ENCODE measurements at places on chromosomes 2 and 18. TPM values are rescaled to one million over a fixed set of nuclear protein-coding genes. Genes with fewer than 3 reads are reported as not detected.

Gene PLCD4
- total RNA-seq: 1.0 TPM

Gene SNED1
- total RNA-seq: 7.1 TPM

Gene PRSS56
- 0.09 TPM for total RNA-seq

Gene PPP1R1C
- 5.8 TPM for total RNA-seq

- H3K36me3 ChIP-seq: no peaks in the 10 kb centered on the region
- H3K4me3 ChIP-seq: no peak overlapping the region
- H3K27me3 ChIP-seq: no peaks in the 10 kb centered on the region
- no peak overlapping the region for H3K27ac ChIP-seq
- no peak for DNase-seq
These were observed 956.2 kb upstream of the LRATD1 start for GRCh38 chr2:13676269-13676668.

GRCh38 chr2:217075268-217076057, 215.6 kb upstream of the TNP1 start:
- H3K4me3 ChIP-seq: no peak overlapping the region
- H3K36me3 ChIP-seq: no peaks in the 10 kb centered on the region
- peak overlapping the region; percentile 68 for H3K27ac ChIP-seq
- DNase-seq: no peak
- no peaks in the 10 kb centered on the region for H3K27me3 ChIP-seq
- peaks cover 25% of the 10 kb centered on the region for H3K4me1 ChIP-seq

DNA sequence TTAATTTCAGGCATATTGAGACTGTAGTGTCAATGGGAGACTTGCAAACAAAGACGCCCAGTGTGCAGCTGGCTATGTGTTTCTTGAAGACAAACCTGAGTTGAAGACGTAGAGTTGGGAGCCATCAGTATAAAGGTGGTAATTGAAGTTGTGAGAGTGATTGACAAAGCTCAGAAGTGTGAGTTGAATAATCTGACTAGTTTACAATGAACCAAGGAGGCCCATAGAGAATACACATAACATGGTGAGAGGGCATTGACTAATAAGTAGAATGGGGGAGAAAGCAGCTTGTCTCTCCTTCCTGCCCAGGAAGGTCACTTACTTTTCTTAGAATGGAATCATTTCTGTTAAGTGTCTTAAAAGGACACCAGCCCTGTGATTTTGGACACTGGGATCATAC, 14.1 kb downstream of the SP110 start:
- H3K4me1 ChIP-seq: no peaks in the 10 kb centered on the region
- H3K4me3 ChIP-seq: no peak overlapping the region
- H3K36me3 ChIP-seq: peaks cover 45% of the 10 kb centered on the region
- no peak for DNase-seq
- H3K27ac ChIP-seq: no peak overlapping the region

DNA sequence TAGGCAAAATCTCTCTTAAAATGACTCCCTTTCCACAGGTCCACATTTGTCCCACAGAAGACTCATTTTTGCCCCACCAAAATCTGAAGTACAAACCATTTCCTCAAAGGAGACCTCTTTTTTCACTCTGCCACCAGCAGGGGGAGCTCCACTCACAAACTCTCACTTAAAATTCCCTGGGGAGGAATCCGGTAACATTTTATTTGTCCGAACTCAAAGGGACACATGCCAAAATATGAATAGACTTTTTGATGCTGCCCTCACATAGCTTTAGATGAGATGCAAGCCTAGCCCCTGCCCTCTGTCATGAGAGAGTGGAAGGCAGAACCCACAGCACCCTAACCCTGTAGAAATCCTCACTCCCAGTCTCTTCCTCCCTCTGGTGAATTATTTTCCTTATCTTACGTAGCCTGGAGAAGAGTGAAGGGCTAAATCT, 57.1 kb downstream of the RMDN2 start:
- peaks cover 4% of the 10 kb centered on the region for H3K4me1 ChIP-seq
- H3K27ac ChIP-seq: no peak overlapping the region
- peak; percentile 36 for DNase-seq
- H3K4me3 ChIP-seq: peak overlapping the region; percentile 15

DNA sequence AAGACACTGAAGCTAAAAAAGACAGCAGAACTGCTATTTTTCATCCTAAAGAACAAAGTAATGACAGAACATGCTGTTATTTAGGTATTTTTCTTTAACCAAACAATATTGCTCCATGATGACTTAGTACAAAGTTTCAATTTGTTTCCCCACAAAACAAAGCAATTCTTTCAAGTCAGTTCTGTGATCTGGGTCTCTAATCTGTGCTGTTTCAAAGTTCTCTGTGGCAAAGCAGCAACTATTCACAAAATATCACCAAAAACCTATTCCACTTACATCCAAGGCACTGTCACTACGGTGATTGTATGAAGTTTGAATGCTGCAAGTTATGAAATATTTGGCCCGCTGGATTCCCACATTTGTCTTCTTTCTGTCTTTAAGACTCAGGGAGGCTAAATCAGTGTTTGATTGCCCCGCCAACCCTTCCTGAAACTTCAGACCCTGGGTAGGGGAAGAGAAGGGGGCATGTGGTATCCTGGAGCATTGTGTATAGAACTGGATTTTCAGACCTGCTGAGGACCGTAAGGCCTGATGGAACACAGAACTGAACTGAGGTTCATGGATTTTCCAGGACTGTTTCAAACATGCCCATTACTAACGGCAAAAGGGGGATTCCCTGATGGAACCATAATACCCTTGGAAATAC, 13.1 kb upstream of the MFF start:
- H3K4me1 ChIP-seq: no peaks in the 10 kb centered on the region
- H3K27me3 ChIP-seq: no peaks in the 10 kb centered on the region
- no peak for DNase-seq
- H3K36me3 ChIP-seq: no peaks in the 10 kb centered on the region
- H3K4me3 ChIP-seq: no peak overlapping the region

All from mesothelial cell of epicardium (in vitro differentiated cells).